Lower lobe of right lung (tissue), 2 donors: ENCODE measurements at places on chromosomes 12 and 14. TPM values are rescaled to one million over a fixed set of nuclear protein-coding genes. Genes with fewer than 3 reads are reported as not detected.

DNA sequence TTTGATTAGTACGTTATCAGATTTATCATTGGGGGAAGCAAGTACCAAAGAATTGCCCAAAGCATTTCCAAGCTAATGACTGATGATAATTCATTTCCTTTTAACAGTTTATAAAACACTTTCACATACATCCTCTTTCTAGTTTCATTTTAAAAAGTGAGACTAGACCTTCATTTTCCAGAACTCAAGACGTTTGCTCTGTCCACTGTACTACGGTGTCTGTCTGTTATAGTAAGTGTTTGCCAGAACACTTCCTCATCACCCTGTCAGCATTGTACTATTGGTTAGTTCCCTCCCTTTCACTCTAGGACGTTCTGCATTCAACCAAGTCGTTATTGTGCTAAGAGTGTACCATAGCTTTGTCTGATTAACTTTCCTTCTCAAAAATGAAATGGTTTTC lies 81.7 kb upstream of the TMEM263 start:
- no peak for DNase-seq

DNA sequence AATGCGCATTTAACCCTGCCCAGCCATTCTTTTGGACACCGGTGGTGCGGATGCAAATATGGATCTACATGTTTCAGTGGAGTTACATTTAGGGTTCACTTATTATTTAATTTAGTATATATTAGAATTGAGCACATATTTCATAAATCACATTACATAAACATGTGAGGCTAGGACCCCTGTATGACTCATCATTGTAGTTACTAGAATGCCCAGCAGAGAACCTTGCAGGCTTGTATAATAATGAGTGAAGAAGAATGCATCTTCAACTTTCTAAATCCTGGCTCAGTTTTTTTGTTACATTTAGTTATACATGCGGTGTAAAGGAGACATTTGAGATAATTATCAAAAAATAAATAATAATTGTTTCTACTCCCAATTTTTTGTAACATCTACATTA lies 369.0 kb downstream of the ATP23 start:
- DNase-seq: no peak

DNA sequence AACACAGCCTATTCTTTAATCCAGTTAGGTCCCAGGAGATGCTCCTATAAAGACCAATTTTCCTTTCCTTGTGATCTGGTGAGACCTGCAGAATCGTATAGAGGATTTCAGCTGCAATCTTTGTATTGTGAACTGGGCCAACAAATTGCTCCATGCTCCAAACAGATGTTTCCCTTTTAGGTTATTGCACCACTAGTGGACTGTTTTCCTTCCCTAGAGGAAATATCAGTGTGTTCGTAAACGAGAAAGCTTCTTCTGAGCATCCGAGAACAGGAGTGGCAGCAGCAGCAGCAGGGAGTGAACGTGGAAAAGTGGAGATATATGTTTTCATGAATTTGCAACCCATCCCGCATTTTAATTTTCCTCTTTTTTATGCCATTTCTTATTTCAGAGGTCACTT lies 344.1 kb upstream of the PDE3A start:
- DNase-seq: no peak

GRCh38 chr14:72559669-72560255 lies 334.1 kb downstream of the DPF3 start:
- no peak for DNase-seq

IL23A gene
- total RNA-seq: 0.56 TPM

- peak; percentile 51 for DNase-seq
These were observed 198.2 kb upstream of the PLEKHG7 start for GRCh38 chr12:92504594-92504981.
